ENCODE measurements at places on chromosomes 3 and 15. TPM values are rescaled to one million over a fixed set of nuclear protein-coding genes. Genes with fewer than 3 reads are reported as not detected.

The ITIH3 gene
- 0.29 TPM for total RNA-seq

- DNase-seq: no peak
These were observed 5.2 kb downstream of the HTR3C start for GRCh38 chr3:184058029-184058428.

GRCh38 chr15:77706482-77707244 lies 74.0 kb upstream of the LINGO1 start:
- DNase-seq: no peak

DNA sequence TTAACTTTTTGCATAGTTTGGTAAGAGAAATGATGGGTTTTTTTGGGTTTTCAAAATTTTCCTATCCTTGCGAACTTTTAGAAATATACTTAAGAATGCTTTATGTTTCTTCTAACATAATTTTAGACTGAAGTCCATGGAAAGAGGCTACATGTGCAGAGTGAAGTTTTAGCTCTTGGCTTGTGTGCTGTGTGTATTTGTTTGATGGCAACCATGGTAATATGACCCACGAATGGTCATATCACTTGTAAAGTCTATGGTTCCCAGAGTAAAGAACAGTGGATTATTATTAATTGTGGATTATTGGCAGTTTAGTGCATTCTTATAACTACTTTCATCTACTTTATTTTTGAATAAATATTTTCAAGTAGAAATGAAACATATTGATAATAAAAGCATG lies 124.0 kb upstream of the GOLGA6L4 start:
- no peak for DNase-seq

DNA sequence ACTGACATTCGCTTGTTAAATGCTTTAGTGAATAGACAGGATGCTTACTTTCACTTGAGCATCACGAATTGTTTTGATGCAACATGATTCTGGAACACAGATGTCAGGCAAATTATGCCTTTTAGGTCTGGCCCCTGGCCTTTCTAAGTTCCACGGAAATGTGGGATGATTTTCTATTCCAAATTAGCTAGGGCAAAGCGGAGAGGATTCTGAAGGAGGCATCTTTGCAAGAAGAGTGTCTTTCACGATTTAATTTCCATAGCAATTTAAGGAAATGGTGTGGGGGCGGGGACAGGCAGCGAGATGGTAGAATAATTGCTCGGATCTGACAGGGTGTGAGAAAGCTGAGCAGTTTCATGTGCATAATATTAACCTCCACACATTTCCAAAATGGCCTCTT lies 238.5 kb upstream of the KCNMB2 start:
- no peak for DNase-seq

The NR2E3 gene
- 0.28 TPM for total RNA-seq

Data from pancreas (tissue), 10 donors.